ENCODE measurements at places on chromosomes 6 and 20.

DNA sequence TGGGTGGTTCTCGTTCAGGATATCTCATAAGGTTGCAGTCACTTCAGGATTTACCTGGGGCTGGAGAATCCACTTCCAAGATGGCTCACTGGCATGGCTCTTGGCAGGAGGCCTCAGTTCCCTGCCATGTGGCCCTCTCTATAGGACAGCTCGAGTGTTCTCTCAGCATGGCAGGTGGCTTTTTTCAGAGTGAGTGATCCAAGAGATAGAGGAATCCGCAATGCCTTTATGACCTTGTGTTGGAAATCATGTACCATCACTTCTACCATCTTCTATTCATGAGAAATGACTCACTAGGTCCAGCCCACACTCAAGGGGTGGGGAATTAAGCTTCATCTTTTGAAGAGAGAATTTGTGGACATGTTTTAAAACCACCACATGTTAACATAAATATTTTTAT is 37.8 kb downstream of the PPP1R16B start:
- DNase-seq: no peak

GRCh38 chr20:57570145-57570850 is 9.4 kb downstream of the PCK1 start:
- peak; percentile 92 for DNase-seq

DNA sequence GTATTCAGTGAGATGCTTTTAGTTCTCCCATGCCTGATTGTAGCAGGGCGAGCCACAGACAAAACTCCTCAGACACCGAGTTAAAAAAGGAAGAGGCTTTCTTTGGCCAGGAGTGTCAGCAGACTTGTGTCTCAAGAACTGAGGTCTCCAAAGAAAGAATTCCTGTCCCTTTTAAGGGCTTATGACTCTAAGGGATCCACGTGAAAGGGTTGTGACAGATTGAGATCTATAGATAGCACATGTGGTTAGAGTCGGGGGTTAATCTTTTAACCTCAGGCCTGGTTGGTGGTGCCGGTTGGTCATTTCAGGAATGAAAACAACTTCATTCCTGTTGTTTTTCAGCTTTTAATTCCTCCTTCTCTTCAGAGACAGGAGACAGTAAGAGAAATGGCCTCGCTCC is 168.8 kb upstream of the GRIK2 start:
- DNase-seq: no peak

GRCh38 chr20:1809131-1809572 is 86.1 kb upstream of the SIRPA start:
- DNase-seq: no peak

GRCh38 chr6:157966589-157966977 is 15.1 kb upstream of the SYNJ2 start:
- no peak for DNase-seq

Data from COR-L47 (cell line).